ENCODE measurements at places on chromosomes 5 and 9. TPM values are rescaled to one million over a fixed set of nuclear protein-coding genes. Genes with fewer than 3 reads are reported as not detected.

GRCh38 chr9:127185931-127186781, 63.7 kb upstream of the ANGPTL2 start:
- DNase-seq, result peak; percentile 97
- H3K27ac ChIP-seq, result peak overlapping the region; percentile 93
- H3K4me1 ChIP-seq, result peaks cover 58% of the 10 kb centered on the region
- no peaks in the 10 kb centered on the region for H3K27me3 ChIP-seq

GRCh38 chr5:131373265-131373664, 109.4 kb downstream of the CDC42SE2 start:
- no peak for DNase-seq
- H3K4me1 ChIP-seq, result no peaks in the 10 kb centered on the region
- no peaks in the 10 kb centered on the region for H3K36me3 ChIP-seq
- H3K27me3 ChIP-seq, result no peaks in the 10 kb centered on the region
- H3K27ac ChIP-seq, result no peak overlapping the region

DNA sequence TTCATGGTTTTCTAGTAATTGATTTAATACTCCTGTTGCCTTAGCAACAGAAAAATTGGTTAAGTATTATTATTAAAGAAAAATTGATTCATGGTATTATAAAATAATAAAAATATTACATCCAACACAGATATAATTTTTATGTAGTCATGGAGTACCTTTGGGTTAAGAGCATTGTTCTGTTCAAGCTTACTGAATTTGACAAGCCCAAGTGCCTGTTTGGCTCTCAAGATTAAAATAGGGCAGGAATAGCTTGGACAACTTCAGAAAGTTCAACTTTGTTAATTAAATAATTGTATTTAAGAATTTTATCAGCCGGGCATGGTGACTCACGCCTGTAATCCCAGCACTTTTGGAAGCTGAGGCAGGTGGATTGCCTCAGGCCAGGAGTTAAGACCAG, 82.0 kb downstream of the NIPBL start:
- H3K36me3 ChIP-seq, result peaks cover 26% of the 10 kb centered on the region
- H3K4me3 ChIP-seq, result no peak overlapping the region
- H3K27me3 ChIP-seq, result no peaks in the 10 kb centered on the region
- no peak for DNase-seq

The KCNV2 gene
- total RNA-seq, result not detected

- H3K4me3 ChIP-seq, result no peak overlapping the region
- H3K36me3 ChIP-seq, result no peaks in the 10 kb centered on the region
- DNase-seq, result no peak
- H3K27ac ChIP-seq, result no peak overlapping the region
Measured at GRCh38 chr5:138648841-138649240, 73.6 kb upstream of the HSPA9 start.

GRCh38 chr5:126365446-126366198, 57.6 kb upstream of the GRAMD2B start:
- H3K27me3 ChIP-seq, result no peaks in the 10 kb centered on the region
- H3K4me1 ChIP-seq, result no peaks in the 10 kb centered on the region
- no peak overlapping the region for H3K27ac ChIP-seq
- no peak overlapping the region for H3K4me3 ChIP-seq

- no peak for DNase-seq
- no peaks in the 10 kb centered on the region for H3K27me3 ChIP-seq
- peak overlapping the region; percentile 59 for H3K27ac ChIP-seq
- no peak overlapping the region for H3K4me3 ChIP-seq
Measured at GRCh38 chr9:93244101-93244500, 60.2 kb downstream of the WNK2 start.

DNA sequence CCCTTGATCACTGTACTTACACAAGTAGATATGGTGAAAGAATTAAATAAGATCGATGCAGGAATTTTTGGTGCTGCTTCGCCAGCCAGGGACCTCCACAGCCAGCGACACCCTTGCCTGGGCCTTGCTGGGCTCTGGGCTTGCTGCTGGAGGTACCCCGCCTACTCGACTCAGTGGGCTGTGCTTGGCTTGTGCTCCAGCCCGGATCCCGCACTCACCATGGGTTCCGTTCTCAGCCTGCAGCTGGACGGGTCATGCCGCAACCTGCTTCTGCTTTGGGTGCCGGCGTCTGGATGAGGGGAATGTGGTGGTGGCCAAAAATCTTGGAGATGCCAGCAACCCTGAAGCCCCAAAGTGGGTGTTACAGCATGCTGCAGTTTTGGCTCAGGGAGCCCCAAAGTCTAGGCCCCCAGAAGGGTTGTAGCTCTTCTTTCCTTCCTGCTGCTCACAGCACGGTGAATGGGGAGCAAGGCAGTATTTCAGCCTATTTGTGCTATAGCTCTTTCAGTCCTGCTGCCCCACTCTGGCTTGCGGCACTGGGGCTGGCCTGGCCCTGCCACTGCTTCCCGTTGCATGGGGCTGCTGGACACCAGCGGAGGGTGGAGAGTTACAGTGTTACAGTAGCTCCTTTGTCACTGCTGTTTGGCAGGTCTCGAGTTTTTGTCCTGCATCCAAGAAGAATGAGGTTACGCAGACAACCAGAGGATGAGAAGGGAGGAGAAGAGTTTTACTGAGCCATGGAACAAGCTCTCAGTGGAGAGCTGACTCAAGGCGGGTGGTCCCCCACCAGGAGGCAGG, 48.0 kb downstream of the TARS1 start:
- H3K27me3 ChIP-seq, result no peaks in the 10 kb centered on the region
- no peak overlapping the region for H3K27ac ChIP-seq
- H3K4me1 ChIP-seq, result no peaks in the 10 kb centered on the region
- H3K36me3 ChIP-seq, result no peaks in the 10 kb centered on the region
- DNase-seq, result no peak
- no peak overlapping the region for H3K4me3 ChIP-seq

The AQP7 gene
- 58.4 TPM for total RNA-seq

The CCDC192 gene
- total RNA-seq, result not detected

GRCh38 chr9:126706698-126707053, 92.9 kb downstream of the LMX1B start:
- H3K27me3 ChIP-seq, result peaks cover 20% of the 10 kb centered on the region
- H3K27ac ChIP-seq, result no peak overlapping the region
- H3K4me3 ChIP-seq, result no peak overlapping the region
- no peak for DNase-seq
- peaks cover 20% of the 10 kb centered on the region for H3K4me1 ChIP-seq

- no peak for DNase-seq
- no peak overlapping the region for H3K27ac ChIP-seq
- H3K4me3 ChIP-seq, result no peak overlapping the region
- no peaks in the 10 kb centered on the region for H3K27me3 ChIP-seq
Measured at GRCh38 chr9:103981912-103982311, 112.2 kb upstream of the SMC2 start.

DNA sequence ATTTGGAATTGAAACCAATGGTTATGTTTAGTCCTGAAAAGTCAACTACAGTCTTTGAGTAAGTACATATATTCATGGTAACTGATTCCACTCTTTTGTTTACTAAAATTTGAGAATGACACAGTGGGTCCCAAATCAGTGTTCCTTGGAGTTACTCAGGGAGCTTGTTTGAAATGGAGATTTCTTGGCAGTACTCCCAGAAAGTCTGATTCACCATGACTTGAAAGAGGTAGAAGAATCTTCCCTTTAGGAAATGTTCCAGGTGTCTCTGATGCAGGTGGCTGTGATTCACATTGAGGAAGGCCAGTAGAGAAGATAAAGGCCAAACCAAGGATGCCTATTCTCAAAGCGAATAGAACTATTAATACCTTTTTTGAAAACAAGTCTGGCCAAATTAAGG, 1078.3 kb downstream of the CDH12 start:
- no peak overlapping the region for H3K27ac ChIP-seq
- H3K4me1 ChIP-seq, result no peaks in the 10 kb centered on the region
- no peak overlapping the region for H3K4me3 ChIP-seq
- DNase-seq, result no peak

- H3K4me3 ChIP-seq, result no peak overlapping the region
- no peaks in the 10 kb centered on the region for H3K36me3 ChIP-seq
- no peaks in the 10 kb centered on the region for H3K4me1 ChIP-seq
- DNase-seq, result no peak
Measured at GRCh38 chr9:1875921-1876448, 139.2 kb upstream of the SMARCA2 start.

The SEMA5A gene
- total RNA-seq, result 26.2 TPM

DNA sequence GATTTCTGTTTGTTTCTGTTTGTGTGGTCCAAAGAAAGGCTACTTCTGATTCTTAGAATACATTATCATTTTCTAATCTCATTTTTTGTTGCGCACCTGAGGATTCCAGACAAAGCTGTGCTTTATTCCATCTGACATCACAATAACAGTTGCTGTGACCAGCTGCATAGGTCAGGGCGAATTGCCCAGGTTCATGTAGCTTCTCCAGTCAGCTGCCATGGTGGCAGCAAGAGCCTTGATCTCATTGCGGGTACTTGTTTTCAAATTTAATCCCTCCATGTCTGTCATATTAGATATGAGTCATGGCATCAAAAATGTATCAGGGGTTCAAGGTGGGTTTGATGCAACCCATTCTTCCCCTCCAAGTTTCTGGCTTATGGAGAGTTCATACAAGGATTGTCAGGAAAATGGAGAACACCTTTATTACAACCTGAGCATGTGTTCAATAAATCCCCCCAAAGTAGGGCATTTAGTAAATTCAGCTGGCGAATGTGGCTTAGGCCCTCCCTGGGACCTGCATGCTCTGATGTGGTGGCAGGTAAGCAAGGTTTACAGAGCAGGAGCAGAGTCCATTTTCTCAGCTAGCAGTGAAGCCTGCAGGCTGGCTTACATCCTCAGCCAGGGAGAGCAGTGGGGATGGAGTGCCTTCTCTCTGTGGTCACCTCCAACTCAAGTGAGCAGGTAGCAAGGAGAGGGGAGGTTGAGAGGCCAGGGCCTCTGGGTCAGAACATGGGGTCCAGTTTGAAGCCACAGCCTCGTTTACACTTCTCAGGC, 13.9 kb downstream of the CAVIN4 start:
- H3K4me3 ChIP-seq, result no peak overlapping the region
- no peaks in the 10 kb centered on the region for H3K27me3 ChIP-seq
- no peaks in the 10 kb centered on the region for H3K36me3 ChIP-seq
- peaks cover 4% of the 10 kb centered on the region for H3K4me1 ChIP-seq
- no peak overlapping the region for H3K27ac ChIP-seq
- no peak for DNase-seq

DNA sequence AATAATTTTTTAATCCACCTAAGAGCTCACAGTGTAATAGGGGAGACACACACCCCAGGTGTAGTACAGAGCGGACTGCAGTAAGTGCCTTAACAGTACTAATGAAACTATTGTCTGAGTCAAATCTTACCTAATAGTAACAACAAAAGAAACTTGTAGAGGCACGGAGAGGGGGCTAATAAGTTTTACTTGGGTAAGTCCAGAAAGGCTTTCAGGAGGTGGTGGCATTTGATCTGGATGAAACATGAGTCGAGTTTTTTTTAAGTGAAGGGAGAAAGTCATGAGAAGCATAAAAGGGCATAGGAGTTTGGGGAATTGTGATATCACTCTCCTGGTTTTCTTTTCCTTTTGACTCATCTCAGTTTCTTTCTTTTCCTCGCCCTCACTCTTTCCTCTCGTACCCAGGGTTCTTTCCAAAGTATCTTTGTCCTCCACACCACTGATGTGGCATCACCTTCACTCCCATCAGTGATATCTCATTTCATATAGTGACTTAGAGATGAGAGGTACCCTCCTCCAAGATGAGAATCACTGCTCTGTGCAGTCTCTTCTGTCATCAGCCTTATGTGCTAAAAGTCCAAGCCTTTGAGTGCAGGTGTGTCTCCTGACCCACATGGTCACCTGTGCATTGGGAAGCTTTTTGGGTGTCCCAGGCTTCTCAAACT, 2.0 kb downstream of the CTNNA1 start:
- no peak for DNase-seq
- H3K4me1 ChIP-seq, result peaks cover 43% of the 10 kb centered on the region
- peaks cover 23% of the 10 kb centered on the region for H3K36me3 ChIP-seq

DNA sequence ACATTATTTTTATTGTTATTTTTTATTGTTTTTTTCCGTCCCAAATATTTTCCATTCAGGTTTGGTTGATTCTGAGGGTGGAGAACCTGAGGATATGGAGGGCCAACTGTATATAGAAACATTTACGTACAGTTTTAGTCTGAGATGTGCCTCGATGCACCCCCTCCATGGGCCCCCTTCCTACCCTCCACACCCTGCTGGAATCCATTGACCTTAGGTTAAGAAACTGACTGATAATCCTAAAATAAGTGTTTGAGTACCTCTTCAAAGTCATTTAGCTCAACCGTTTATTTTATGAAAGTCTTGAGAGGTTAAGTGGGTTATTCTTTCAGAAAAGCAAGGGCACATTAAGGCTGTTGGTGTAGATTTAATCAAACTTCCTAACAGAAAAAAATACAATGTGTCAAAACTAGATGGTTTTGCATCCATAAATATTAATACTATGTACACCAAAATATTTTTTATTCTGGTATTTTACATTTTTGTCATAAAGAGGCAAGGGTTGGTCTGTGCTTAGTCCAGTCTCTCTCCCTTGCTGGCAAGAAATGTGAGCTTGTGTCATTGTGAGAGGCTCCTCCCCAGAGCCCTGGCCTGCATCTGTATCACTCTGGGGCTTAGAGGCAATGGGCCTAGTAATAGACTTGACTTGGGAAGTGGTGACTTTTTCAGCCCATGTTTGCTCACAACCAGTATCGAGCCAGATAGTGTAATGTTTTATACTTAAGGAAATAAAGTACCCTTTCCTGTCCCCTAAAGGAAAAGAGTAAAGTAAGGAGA, 15.7 kb downstream of the MTRR start:
- no peaks in the 10 kb centered on the region for H3K4me1 ChIP-seq
- no peaks in the 10 kb centered on the region for H3K27me3 ChIP-seq
- peaks cover 74% of the 10 kb centered on the region for H3K36me3 ChIP-seq
- DNase-seq, result no peak

GRCh38 chr5:73693573-73694061, 67.6 kb downstream of the ARHGEF28 start:
- no peak overlapping the region for H3K27ac ChIP-seq
- H3K4me3 ChIP-seq, result no peak overlapping the region
- DNase-seq, result no peak
- no peaks in the 10 kb centered on the region for H3K27me3 ChIP-seq
- H3K36me3 ChIP-seq, result no peaks in the 10 kb centered on the region
- H3K4me1 ChIP-seq, result no peaks in the 10 kb centered on the region
